T follicular helper cell (primary cell): ENCODE measurements at places on chromosomes 3 and 15.

DNA sequence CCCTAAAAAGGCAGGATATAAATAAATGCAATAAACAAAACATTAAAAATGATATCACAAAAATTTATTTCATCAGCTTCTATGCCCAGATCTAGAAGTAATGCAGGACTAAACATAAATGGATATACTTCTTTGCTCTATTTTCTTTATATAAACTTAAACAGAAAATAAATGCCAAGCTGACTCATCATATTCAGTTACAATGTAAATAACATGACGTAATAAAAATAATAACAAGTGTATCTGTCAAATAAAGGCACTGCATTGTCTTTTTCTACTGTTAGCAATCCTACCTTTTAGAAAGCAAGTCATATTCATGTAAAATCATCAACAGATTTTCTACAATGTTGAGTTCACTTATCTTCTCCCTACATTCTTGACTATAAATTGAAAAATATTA lies 61.6 kb downstream of the NEK10 start:
- DNase-seq, result no peak

GRCh38 chr3:184777566-184778356 lies 34.2 kb upstream of the VPS8 start:
- DNase-seq, result peak; percentile 73

- DNase-seq, result no peak
Observed at GRCh38 chr3:139332092-139332491, 11.7 kb upstream of the MRPS22 start.

GRCh38 chr15:94352636-94353487 lies 121.5 kb downstream of the MCTP2 start:
- no peak for DNase-seq

DNA sequence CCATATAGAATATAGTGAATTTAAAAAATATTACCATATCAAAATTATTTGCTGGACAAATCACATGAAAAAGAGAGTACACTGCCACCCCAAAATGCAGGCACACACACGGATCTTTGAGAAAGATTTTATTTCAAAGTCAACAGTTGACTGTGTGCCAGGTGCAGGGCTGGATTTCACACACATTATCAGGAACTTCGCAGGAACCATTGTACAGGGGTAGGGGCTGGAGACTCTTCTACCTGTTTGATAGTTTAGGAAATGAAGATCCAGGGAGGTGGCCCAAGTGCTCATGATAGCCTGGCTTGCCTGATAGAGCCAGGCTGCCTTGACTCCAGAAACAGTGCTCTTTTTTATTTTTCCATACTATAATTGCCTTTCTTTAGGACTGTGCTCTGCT lies 54.2 kb downstream of the IL1RAP start:
- DNase-seq, result no peak

GRCh38 chr3:41304593-41304992 lies 105.3 kb downstream of the CTNNB1 start:
- DNase-seq, result no peak

GRCh38 chr15:75452364-75452864 lies 924 bp upstream of the SIN3A start:
- peak; percentile 71 for DNase-seq

- no peak for DNase-seq
Observed at GRCh38 chr3:12750223-12750622, 8.8 kb downstream of the TMEM40 start.

DNA sequence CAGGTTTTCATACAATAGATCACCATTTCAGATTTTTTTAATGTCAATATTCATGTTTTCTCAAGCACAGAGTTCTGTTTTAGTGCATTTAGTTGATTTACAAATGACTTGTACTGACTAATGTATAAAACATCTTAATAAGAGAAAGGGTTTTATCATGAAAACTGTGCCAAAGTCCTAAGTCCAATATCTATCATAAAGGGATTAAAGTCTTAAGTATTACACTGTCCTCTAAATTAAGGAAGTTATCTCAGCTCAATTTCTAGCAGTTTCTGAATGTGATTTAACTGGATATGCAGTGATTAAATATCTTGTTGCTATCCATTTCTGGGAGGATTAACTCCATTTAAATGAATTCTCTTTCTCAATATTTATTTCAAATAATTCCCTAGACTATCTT lies 381.1 kb upstream of the CNTN4 start:
- no peak for DNase-seq

- DNase-seq, result no peak
Observed at GRCh38 chr3:98038286-98038685, 3.2 kb upstream of the GABRR3 start.
